ENCODE measurements at places on chromosomes 1 and 21.

DNA sequence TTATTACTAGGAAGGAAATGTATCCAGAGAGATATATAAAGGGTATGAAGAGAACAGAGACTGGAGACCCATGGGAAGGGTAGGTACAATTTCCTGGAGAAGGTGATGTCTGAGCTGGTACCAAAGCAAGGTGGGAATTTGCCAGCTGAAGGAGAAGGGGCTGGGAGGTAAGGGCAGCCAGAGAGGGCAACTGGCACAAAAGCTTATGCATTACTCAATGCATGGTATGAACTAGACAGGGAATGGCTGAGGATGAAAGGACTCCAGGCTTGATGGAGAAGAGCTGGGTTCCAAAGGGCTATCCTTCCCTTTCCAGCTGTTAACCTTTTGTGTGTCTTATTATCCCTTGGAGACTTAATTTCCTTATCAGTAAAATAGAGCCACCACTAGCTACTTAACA lies 113.6 kb upstream of the GADD45A start:
- no peak for DNase-seq

- DNase-seq = no peak
Measured at GRCh38 chr1:62084310-62084890, 110.2 kb upstream of the L1TD1 start.

DNA sequence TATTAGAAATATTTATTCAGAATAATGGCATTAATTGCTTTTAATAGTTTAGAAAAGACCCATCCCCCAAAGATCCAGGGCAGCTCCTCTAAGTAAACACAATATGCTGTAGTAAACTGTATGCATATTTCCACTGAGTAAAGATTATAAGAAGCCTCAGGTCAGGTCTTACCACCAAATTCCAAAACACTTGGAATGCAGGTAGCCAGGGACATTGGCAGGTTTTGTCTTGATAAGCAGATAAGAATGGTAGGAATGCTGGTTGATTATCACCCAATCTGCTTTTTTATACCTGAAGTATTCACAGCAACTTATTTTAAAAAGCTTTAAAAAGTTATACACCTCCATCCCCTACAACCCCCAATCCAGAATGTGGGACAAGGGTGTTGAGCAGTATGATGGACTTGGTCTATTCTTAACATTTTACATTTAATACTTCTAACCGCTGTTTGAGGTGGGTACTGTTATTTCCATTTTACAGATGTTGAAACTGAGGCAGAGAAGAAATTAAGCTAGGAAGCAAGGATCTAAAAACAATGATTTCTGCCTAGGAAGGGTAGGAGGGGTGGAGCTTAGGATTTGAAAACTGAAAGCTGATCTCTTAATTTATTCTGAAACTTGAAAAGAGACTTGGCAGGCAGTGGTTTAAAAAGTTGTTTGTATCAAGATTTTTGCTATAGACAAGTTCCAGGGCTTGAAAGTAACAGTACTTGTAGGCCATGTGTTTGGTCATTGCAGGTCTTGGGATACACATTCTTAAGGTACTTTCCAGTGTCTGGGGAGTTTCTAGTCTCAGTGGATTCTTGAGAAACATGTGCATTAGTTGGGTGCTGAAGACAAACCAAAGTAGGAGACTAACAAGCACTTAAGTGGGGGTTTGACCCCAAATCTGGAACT lies 15.6 kb upstream of the THEM4 start:
- DNase-seq = no peak

DNA sequence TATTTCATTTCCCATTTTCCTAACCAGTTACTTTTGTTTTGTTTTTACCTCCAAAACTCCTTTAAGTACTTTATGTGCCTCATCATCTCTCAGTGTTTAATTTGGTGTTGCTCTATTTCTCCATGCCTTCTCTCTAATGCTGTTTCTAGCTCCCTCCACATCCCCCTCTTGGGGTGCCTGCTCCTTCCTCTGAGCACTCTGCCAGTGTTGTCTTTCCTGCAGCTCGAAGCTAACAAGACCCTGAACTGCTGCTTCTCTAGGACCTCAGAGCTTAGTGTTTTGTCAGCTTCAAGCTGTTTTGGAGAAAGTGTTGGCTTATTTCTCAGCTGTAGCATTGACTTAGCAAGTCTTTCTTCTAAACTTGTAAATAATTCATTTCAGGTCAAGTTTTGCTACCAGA lies 290.6 kb downstream of the DPYD start:
- no peak for DNase-seq

- DNase-seq = no peak
Measured at GRCh38 chr1:14138687-14139086, 438.7 kb downstream of the PRDM2 start.

GRCh38 chr1:180620581-180620980 lies 11.2 kb upstream of the XPR1 start:
- no peak for DNase-seq

GRCh38 chr1:48294656-48295055 lies 72.1 kb downstream of the SLC5A9 start:
- no peak for DNase-seq

DNA sequence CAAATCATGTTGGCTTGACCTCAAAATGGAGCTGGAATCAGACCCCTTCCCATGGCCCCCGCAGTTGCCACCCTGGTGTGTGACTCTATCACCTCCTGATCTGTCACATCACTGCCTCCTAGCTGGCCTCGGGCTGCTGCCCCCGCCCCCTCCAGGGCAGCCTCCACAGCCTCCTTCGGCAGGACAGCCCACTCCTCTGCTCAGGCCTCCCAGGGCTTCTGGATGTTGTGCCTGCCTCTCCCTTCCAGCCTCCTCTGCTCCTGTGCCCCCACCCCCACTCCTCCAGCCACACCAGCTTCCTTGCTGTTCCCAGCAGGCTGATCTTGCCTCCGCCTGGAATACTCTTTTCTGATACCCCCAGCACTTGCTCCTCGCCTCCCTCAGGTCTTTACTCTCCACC lies 134.4 kb upstream of the EDN2 start:
- no peak for DNase-seq

GRCh38 chr1:55888685-55889317 lies 673.6 kb upstream of the USP24 start:
- no peak for DNase-seq

DNA sequence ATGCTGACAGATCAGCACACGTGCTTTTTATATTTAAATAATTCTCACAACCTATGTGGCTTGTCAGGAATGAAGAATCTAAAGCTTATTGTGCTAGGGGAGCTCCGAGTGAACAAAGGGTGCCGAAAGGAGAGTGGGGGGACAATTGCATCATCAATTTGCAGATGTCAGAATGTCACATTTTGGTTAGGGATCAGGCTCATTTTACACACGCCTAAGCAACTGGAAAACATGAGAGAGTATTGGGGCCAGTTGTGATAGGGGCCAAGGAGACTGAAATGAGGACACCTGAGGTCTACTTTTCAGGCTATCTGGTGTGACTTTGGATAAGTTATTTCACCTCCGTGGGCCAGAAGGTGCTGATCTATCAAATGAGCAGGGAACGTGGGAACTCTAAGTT lies 31.8 kb downstream of the RUNX1 start:
- no peak for DNase-seq

DNA sequence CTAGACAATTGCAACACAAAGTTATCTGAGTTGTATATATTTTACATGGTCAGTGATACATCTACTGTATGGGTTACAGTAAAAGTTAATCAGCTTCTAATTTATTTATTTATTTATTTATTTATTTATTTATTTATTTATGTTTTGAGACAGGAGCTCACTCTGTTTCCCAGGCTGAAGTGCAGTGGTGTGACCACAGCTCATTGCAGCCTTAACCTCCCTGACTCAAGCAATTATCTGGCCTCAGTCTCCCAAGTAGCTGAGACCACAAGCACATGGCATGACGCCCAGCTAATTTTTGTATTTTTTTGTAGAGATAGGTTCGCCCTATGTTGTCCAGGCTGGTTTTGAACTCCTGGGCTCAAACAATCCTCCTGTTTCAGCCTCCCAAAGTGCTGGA lies 241.6 kb downstream of the PTPRC start:
- no peak for DNase-seq

DNA sequence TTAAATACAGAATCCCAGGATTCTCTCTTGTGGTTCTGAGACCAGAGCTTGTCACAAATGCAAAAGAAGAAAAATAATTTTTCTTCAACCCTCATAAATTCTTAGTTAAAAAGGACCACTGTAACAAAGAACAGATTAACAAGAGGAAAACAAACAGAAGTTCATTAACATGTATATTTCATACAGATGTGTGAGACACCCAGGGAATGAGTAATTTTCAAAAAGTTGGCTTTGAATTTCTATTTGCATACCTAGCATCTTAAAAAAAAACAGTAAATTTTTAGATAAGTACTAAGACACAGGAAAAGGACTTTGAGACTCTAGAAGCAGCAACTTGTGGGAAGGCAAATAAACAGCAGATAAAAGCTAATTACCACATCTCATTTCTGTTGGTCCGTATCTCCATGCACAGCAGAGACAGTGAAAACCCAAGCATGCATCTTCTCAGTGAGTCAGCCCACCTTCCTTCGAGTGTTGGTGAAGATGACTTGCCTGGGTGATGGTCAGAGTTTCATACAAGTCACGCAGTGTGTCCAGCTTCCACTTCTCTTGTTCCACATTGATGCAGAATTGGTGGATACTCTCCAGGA lies 399.9 kb upstream of the ADAMTS5 start:
- no peak for DNase-seq

DNA sequence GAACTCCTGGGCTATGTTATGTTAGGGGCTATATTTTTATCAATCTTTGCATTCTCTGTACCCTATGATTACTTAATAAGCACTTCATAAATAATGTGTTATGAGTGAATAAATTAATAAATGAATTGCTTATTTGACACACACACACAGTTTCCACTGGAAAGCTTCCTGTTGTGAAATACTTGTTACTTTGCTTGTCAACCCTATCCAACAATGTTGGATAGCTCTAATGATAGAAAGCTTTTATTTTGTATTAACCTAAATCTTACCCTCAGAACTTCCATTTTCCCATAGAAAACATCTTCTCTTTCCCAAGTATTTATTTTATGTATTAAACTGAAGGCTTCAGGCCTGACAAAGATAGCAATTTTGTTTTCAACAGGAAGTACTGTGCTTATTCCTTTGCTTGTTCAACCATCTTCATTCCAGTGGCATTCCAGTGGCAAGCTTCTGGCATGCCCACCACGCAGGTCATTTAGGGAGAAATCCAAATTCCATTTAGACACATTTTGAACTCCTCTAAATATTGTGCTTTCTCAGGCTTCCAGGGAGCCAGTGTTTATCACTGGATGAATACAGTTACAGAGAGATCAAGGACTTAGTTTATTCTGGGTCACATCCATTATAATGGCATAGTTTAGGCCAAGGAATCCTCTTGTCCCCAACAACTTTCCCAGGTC lies 134.4 kb downstream of the TGFB2 start:
- DNase-seq = no peak

DNA sequence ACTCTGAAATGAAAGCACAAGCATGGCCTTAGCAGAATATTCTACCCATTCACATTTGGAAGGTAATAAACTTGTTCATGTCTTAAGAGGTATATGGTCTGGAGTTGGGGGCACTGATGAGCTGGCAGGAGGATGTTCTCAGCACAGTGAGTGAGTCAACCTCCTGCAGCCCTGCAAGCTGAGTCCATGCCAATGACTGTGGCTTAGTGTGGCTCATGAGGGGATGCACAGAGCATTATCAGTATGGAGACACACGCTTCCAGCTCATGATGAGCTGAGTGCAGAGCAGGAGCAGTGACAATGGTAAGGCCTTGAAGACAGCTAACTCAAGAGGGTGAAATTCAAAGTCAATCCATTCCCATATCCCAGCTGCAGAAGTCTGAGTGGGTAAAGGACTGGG lies 102.3 kb downstream of the TNFSF18 start:
- DNase-seq = no peak

DNA sequence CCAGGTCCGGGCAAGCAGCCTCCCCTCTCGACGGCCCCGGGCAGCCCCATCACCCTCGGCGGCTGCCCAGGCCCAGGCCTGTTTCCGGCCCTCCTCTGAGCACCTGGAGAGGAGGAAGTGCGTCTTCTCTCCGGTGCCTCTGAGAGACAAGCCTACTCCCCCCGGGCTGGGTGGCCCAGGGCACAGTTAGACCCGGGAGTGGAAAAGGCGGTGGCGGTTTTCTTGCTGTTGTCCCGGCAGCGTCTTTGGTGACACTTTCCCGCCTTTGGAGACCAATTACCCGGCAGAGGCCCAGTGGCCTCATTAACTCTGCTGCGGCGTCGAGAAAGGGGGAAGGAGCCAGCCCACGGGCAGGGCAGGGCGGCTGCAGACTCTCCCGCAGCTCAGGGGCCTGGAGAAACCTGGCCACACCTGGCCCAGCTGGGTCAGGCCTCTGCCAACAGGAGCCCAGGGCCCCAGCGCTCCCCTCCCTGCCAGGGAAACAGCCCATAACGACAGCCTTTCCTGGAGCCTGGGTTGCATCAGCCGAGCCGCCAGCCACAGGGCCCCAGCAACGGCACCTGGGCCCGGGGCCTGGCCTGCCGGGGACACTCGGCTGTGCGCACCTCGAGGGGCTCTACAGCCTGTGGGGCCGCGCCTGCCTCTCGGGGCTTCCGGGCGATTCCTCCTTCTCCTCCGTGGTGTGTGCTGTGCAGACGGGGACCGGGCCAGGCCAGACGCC lies 28.4 kb upstream of the C1orf159 start:
- DNase-seq = peak; percentile 48

GRCh38 chr1:40982721-40983120 lies 3.2 kb downstream of the CTPS1 start:
- DNase-seq = no peak

GRCh38 chr1:205687242-205687641 lies 6.9 kb upstream of the SLC45A3 start:
- no peak for DNase-seq

GRCh38 chr1:99535470-99536164 lies 110.3 kb upstream of the PALMD start:
- DNase-seq = no peak

GRCh38 chr1:247456021-247456420 lies 1.9 kb downstream of the OR2B11 start:
- no peak for DNase-seq

GRCh38 chr1:112396653-112397471 lies 848 bp downstream of the CTTNBP2NL start:
- DNase-seq = no peak

GRCh38 chr1:235867903-235868469 lies 1.3 kb upstream of the LYST start:
- no peak for DNase-seq
